ENCODE measurements at places on chromosomes 2 and 18.

DNA sequence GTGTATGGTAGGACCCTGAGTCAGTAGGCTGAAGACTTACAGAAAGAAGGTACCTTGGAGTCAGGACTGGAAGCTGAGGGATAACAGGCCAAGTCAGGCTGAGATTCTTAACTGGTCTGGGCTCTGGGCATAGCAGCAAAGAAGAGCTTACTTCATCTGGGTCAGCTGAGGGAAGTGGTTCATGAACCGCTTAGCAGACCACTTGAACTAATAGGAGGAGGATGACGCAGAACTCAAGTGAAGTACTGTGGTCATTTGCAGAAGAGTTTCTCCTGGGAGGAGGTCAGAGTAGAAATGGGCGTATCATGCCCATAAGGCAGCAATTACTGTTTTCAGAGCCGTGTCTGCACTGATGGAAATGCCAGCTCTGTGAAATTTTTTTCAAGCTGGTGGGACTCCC lies 164.5 kb downstream of the LCLAT1 start:
- DNase-seq, result peak; percentile 89

GRCh38 chr18:56747032-56747658 lies 96.0 kb downstream of the WDR7 start:
- no peak for DNase-seq

DNA sequence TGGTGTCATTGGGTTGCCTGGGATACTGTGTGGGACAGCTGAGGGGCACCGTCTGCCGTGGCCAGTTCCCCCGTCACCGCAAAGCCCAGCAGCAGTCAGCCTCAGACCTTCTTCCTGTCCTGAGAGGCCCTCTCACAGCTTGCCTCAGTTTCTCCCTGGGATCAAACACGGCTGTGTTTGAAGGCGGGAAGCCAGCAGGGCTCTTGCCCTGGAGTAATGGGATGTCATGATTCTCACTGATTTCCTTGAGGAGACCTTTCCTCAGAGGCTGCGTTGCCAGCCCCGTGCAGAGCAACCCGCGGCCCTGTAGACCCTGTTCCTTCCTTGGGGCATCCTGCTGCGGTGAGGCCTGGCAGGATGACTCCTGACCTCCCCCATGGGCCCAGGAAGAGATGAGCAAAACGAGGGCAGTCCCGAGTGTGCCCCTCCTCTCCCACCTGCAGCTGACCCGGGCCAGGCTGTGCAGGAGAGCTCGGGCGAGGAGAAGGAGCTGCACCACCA lies 13.9 kb upstream of the NFATC1 start:
- DNase-seq, result no peak

DNA sequence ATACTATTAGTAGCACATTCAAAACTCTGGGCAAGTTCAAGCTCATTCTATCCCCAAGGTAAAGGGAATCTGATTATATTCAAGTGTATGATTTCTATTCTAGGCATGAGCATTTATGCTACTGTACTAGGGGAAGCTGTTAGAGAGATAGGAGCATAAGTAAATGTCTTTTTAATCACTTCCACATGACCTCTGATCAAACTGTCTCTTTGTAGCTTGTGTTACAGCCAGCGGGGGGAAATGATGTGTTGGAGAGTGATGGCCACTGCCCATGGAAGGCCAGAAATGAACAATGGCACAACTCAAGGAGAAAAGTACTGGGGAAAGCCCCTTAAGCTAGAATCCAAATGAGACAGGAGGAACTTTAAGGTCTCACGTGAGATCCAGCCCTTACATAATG lies 894.9 kb upstream of the CDH2 start:
- DNase-seq, result peak; percentile 8

- no peak for DNase-seq
Observed at GRCh38 chr2:220188031-220188430, 560.6 kb downstream of the SLC4A3 start.

DNA sequence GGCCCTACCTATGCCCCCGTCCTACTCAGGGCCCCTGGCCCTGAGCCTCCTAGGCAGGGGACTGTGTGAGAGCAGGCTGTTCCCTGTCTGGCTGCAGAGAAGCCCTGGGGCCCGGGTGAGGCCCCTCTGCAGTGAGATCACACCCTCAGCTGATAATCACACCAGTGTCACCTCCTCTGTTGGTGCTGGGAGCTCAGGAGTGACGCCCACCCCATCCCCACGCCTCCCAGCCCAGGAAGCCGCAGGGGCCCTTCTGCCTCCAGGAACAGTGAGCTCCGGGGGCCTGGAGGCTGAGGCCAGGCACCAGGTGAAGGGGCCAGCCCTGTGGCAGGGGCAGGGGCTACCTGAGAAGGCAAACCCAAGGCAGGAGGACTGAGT lies 20.0 kb downstream of the KCNIP3 start:
- DNase-seq, result no peak

DNA sequence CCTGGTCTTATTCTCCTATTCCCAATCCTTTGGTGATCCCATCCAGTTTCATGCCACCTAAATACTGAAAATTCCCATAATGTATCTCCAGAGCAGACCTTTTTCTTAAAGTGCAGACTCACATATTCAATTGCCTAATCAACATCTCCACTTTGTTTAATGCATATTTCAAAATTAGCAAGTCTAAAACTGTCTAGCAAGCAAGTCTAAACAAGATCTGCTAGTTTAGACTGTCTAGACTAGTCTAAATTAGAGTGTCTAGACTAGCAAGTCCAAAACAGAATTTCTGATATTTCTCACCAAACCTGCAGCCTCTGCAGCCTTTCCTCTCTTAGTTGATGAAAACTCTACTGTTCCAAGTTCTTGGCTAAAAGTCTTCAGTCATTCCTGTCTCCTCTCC lies 44.6 kb downstream of the THUMPD2 start:
- DNase-seq, result no peak

DNA sequence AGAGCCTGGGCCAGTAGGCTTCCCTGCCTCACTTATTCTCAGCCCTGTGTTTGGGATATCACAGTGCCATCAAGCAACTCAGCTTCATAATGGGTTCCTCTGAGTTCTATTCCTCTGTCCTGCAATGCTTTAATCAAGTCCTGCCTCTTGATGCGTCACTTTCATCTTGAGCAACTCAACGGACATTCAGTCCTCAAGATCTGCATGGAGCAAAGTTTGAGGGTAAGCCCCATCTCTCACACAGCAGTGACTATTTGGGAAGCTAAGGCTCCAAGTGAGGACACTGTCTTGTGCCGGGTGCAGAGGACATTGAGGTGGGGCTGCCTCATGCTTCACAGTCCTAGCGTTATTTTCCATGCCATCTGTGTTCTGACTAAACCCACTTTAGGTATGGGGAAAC lies 50.9 kb upstream of the PLB1 start:
- no peak for DNase-seq

GRCh38 chr2:23564615-23564960 lies 179.6 kb downstream of the KLHL29 start:
- DNase-seq, result no peak

- no peak for DNase-seq
Observed at GRCh38 chr2:74052732-74053710, 68.3 kb downstream of the TET3 start.

GRCh38 chr2:57990118-57990725 lies 56.4 kb upstream of the VRK2 start:
- no peak for DNase-seq
